ENCODE measurements at places on chromosomes 3 and 15.

DNA sequence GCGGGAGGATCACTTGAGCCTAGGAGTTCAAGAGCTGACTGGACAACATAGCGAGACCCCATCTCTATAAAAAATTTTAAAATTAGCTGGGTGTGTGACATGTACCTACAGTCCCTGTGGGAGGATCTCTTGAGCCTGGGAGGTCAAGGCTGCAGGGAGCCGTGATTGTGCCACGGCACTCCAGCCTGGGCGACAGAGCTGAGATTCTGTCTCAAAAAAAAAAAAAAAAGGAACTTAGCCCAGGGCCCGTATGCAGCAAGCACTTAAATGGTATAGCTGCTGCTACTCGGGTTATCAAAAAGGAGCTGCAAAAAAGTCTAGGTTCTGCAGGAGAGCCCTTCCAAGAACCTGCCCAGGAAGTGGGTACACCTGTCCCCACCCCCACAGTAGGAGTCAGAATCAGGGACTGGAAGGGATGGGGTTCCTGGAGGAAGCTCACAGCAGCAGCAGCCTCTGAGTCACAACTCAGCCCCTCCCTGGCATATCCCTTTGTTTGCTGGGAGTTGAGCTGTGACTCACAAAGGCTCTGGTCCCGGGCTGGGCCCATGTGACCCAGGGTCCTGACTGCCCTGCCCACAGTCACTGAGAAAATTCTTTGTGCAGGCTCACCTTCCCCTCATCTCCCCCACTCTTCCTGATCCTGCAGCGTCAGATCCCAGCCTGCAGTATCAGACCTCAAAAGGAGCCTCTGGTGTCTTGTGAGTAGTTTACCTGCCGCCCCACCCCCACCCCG, at the start of gene SPATA12:
SPATA12 (plus strand) TSS at position 576 of the 733 bp plus-strand sequence. CDS start 13,031 bp downstream, outside the sequence.
- no peak for DNase-seq

- no peak for DNase-seq
Measured at GRCh38 chr3:150148227-150148626, 177.5 kb upstream of the PFN2 start.

DNA sequence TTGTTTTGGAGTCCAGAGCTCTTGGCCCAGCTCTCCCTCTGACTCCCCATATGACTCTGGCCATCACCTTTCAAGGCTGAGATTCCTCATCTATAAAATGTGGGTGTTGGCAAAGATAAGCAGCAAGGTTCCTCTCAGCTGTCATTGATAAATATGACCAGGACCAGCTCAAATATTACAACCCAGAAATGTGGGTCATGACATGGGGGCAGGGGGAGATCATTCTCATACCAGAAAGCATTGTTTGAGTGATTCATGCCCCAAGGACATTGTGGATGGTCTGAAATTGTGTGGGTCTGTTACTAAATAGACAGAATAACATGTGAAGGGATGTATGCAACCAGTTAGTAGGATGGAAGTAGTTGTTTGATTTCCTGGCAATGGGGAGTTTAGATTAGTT, 13.9 kb downstream of the UPK1B start:
- DNase-seq: no peak

GRCh38 chr15:31803388-31803884, 226.9 kb upstream of the CHRNA7 start:
- DNase-seq: no peak

GRCh38 chr3:125083776-125084175, 28.0 kb upstream of the HEG1 start:
- DNase-seq: no peak

- no peak for DNase-seq
Measured at GRCh38 chr3:168077091-168077490, 18.6 kb downstream of the GOLIM4 start.

GRCh38 chr15:51561271-51561670, 61.3 kb downstream of the DMXL2 start:
- no peak for DNase-seq

DNA sequence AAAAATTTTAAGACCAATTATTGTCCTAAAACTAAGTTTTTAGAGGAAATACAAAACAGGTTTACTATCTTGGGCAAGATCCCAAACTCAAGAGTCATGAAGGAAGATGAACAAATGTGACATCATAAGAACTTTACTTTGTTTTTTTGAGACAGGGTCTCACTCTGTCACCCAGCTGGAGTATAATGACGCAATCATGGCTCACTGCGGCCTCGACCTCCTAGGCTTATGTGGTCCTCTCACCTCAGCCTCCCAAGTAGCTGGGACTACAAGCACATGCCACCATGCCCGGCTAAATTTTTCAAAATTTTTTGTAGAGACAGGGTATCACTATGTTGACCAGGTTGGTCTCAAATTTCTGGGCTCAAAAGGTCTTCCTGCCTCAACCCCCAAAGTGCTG, 69.3 kb downstream of the PCSK6 start:
- DNase-seq: no peak

GRCh38 chr15:99006904-99007495, 592 bp downstream of the PGPEP1L start:
- no peak for DNase-seq

GRCh38 chr15:67005294-67005996, 60.0 kb upstream of the SMAD3 start:
- DNase-seq: no peak

- DNase-seq: no peak
Measured at GRCh38 chr3:113743006-113743630, 2.9 kb downstream of the NAA50 start.

- no peak for DNase-seq
Measured at GRCh38 chr15:81454024-81454423, 80.0 kb upstream of the TMC3 start.

DNA sequence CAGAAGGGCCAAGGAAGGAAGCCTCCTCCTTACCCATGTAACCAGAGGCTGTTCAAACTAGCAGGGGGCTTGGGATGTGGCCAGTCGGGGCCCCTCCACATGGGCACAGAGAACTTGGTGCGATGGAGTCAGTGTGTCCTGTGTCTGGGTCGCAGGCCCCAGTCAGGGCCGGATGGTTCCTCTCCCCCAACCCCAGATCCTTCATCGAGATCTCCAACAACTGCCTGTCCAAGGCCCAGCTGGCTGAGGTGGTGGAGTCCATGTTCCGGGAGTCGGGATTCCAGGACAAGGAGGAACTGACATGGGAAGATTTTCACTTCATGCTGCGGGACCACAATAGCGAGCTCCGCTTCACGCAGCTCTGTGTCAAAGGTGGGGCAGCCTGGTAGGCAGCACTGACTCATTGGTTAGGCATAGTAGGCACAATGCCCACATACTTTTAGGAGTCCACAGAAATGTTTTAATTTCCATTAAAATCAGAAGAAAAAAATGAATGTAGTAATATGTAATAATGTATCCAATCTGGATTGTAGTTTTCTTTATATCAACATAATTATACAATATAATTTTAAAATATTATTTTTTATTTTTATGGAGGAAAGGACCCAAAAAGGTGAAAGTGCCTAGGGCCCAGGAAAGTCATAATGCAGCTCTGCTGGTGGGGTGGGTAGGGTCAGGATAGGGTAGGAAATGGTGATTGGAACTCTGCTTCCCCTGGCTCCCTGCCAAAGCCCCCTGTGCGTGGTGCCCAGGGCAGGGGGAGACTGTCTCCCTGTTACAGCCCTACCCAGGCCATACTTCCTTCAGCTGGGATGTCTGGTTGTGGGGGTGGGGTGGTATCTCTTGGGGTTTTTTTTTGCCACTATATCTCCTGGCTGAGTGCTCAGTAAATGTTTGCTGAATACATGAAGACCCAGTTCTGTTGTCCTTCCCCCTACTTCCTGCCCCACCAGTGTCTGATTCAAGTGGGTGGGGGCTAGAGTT, 18.6 kb downstream of the DUOX1 start:
- no peak for DNase-seq

- no peak for DNase-seq
Measured at GRCh38 chr3:142279965-142280590, 54.7 kb upstream of the GK5 start.

DNA sequence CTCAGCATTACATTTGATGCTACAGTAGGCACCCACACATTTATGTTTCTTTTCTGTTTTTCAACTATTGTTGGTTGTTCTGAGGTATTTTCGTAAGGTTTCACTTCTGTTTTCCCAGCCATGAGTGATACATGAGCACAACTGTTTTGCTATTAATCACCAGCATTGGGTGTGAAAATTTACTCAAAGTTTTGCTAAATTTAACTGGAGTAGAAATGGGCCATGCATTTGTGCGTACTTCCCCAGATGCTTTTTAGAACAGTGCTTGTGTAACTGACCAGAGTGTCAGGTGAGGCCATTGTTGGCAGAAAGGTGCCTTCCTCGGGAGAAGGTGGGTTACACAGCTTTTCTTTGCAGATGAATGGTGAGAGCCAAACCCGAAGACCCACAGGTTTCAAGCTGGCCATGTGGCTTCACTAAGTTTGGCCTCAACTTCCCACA, 70.4 kb downstream of the ST6GAL1 start:
- no peak for DNase-seq

- DNase-seq: no peak
Measured at GRCh38 chr15:27179789-27180188, 208.8 kb downstream of the GABRG3 start.

- DNase-seq: no peak
Measured at GRCh38 chr3:36900474-36901443, 44.1 kb downstream of the TRANK1 start.

- DNase-seq: no peak
Measured at GRCh38 chr3:153051427-153052095, 110.5 kb upstream of the RAP2B start.

- no peak for DNase-seq
Measured at GRCh38 chr15:82549199-82549665, 9.0 kb upstream of the RPS17 start.

DNA sequence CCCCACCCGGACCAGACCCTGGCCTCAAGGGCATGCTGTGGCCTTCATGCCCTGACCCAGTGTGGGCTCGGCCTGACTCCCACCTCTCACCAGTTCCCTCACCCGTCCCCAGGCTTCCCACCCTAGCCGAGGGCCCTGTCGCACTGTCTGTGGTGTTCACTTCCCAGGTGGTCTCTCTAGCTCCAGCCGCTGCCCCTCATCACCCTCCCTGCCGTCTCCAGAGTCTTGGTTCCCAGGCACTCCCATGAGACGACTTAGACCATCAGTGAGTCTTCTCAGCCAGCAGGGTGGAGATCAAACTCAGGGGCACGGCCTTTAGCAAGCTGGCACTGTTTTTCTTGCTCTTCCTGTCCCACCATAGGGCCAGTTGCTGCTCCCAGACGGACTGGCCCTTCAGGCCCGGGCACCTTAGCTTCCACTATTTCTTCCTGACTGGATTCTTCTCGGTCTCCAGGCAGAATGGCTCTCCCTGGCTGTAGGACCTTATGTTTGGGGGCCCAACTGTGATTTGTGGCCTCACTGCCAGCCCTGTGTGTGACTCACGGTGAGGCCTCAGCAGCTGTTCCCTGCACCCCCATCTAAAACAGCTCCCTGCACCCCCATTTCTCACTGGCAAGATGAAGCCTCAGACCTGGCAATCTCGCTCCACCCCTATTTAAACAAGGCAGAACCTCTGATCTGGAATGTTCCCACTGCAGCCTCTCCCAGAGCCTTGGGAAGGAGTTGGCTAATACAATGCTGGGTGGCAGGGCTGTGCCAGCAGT, 9.4 kb upstream of the PCSK6 start:
- no peak for DNase-seq

- DNase-seq: no peak
Measured at GRCh38 chr3:14491396-14492190, 48.5 kb downstream of the GRIP2 start.

GRCh38 chr3:11640009-11640673, 3.6 kb downstream of the VGLL4 start:
- no peak for DNase-seq

All from type B pancreatic cell (in vitro differentiated cells).